ENCODE measurements at places on chromosomes 12 and 14.

DNA sequence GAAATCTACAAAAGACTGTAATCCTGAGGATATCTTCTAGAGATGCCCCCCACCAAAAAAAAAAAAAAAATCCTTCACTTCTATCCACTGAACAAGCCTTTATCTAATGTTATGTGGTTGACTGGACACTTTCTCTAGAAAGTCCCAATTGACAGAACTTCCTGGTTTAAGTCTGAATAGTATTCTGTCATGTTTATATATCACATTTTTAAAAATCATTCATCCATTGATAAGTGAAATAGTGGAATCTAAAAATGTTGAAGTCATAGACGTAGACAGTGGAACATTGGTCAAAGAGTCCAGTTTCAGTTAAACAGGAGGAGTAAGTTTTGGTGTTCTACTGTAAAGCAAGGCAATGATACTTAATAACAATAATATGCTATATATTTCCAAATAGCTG lies 297.0 kb downstream of the SSPN start:
- DNase-seq: no peak

DNA sequence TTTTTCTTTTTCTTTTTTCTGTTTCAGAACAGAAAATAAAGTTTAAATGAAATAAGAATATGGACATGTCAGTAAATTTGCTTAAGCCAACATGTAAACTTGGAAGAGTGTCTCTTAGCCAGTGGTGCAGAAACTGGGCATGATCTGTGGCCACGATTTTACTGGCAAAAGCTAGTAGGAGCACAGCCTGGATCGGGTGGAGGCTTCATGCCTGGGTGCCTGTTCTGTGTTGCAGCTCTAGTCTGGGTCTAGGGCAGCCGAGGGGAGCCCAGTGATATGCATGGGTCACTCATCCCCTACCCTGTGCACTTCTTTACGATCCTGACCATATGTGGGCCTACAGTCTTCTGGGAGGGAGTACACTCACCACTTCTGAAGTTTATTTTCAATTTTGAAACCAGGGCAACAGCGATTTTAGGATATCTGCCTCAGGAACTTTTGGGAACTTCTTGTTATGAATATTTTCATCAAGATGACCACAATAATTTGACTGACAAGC lies 45.6 kb upstream of the SMCO2 start:
- DNase-seq: no peak

GRCh38 chr12:65997056-65997455 lies 133.5 kb downstream of the LLPH start:
- DNase-seq: no peak

- no peak for DNase-seq
Observed at GRCh38 chr12:32611986-32612385, 67.1 kb upstream of the DNM1L start.

DNA sequence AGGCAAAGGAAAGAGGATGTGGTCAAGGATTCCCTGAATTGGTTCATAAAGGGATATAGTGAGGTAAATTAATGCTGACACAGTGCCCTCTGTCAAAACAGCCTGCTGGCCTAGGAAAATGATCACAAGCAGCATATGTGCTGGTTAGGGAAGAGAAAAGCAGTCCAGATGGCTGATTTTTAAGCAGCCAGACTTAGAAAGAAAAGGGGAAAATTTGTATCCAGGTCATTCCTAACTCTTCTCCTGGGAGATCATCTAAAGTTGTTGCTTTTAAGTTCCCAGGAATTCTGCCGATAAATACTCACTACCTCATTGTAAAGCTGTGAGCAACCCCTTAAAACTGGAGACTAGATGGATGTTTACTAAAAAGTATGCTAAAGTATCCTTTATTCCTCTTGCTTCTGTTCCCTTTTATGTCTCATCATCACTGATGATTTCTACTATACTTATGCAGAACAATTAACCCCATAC lies 46.4 kb upstream of the CNOT2 start:
- DNase-seq: no peak

DNA sequence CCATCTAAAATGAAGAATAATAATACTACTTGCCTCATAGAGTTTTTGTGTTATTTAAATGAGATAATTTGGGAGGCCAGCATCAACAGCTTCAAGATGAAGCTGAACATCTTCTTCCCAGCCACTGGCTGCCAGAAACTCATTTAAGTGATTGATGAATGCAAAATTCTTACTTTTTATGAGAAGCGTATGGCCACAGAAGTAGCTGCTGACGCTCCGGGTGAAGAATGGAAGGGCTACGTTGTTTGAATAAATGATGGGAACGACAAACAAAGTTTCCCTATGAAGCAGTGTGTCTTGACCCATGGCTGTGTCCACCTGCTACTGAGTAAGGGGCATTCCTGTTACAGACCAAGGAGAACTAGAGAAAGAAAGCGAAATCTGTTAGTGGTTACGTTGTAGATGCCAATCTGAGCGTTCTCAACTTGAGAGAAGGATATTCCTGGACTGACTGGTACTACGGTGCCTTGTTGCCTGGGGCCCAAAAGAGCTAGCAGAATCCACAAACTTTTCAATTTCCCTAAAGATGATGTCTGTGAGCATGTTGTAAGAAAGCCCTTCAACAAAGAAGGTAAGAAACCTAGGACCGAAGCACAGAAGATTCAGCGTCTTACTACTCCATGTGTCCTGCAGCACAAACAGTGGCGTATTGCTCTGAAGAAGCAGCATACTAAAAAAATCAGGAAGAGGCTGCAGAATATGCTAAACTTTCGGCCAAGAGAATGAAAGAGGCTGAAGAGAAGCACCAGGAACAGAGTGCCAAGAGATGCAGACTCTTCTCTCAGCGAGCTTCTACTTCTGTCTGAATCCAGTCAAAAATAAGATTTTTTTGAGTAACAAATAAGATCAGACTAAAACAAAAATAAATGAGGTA lies 100.0 kb upstream of the LRIG3 start:
- no peak for DNase-seq

Measured in SJCRH30 (cell line).